ENCODE measurements at places on chromosomes 7 and 10. TPM values are rescaled to one million over a fixed set of nuclear protein-coding genes. Genes with fewer than 3 reads are reported as not detected.

The CALML3 gene
- not detected for total RNA-seq

The LIPJ gene
- total RNA-seq, result not detected

The TMEM196 gene
- total RNA-seq, result not detected

The FEZF1 gene
- not detected for total RNA-seq

The H2BK1 gene
- not detected for total RNA-seq

- no peak overlapping the region for H3K27ac ChIP-seq
- no peak overlapping the region for H3K4me3 ChIP-seq
- no peaks in the 10 kb centered on the region for H3K27me3 ChIP-seq
- peaks cover 5% of the 10 kb centered on the region for H3K4me1 ChIP-seq
These were observed 21.2 kb downstream of the BMPER start for GRCh38 chr7:33926535-33926934.

GRCh38 chr10:116476461-116476860 lies 48.8 kb downstream of the PNLIPRP3 start:
- peaks cover 5% of the 10 kb centered on the region for H3K27me3 ChIP-seq
- no peaks in the 10 kb centered on the region for H3K36me3 ChIP-seq
- H3K4me3 ChIP-seq, result no peak overlapping the region
- H3K27ac ChIP-seq, result no peak overlapping the region
- no peaks in the 10 kb centered on the region for H3K4me1 ChIP-seq

DNA sequence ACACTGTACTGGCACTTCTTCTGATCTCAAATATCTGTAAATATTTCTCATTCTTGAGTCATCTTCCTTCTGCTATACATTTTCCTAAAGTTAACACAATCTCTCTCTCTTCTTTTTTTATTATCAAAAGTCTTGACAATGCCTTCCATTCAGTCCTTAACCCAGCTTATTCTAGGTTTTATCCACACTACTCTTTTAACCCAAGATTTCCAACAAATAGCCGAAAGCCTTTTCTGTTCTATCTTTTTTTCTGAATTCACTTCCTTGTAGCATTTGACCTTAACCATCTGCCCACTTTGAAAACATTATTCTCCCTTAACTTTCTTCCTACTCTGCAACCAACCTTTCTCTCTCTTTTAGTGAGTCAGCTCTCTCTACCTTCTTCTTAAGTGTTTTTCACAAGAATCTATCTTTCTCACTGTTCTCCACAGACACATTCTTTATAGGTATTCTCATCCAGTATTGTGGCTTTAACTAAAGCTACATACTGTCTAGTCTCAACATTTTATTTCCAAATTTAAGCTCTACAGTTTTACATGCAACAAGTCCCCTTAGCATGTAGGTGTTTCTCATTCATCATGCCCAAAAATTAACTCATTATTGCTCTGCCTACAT lies 915.6 kb downstream of the KCNMA1 start:
- H3K4me3 ChIP-seq, result no peak overlapping the region
- H3K27me3 ChIP-seq, result no peaks in the 10 kb centered on the region
- no peaks in the 10 kb centered on the region for H3K36me3 ChIP-seq
- no peak overlapping the region for H3K27ac ChIP-seq
- H3K4me1 ChIP-seq, result no peaks in the 10 kb centered on the region
- no peak for DNase-seq

DNA sequence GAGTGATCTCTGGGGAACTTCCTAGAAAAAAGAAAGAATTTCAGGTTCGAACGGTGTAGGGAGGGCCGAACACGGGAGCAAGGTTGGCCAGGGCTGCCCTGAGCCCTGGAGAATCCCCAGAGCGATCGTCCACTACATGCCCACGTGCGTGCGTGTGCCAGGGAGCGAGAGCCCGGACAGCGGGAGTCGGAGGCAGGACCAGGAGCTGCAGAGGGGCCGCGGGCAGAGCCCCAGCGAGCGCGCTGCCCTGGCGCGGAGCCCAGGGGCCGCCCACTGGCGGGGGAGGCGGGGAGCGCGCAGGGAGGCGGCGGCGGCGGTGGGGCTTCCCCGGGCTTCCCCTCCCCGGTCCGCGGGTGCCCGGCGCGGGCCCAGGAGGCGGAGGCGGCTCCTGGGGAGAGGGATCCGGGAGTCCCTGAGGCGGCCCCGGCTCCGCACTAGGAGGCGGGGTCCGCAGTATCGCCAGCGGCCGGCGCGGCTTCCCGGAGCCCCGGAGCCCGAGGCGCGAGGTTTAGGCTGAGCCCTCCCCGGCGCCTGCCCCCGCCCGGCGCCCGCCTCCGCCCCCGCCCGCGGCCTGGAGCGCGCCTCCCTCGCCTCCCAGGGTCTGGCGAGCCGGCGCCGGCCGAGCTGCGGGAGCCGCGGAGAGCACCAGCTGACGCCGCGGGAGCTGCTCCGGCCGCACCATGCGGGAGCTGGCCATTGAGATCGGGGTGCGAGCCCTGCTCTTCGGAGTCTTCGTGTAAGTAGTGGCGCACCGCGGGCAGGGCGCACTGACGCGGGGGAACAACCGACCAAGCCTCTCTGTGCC lies at the start of gene PLPP4:
TSS of gene PLPP4 (plus strand) at position 602 of the 805 bp plus-strand sequence. CDS start at position 681, 79 bp downstream.
- H3K27ac ChIP-seq, result no peak within 1 kb of the TSS
- no peaks in the 10 kb centered on the region for H3K4me1 ChIP-seq
- no peaks in the 10 kb centered on the region for H3K36me3 ChIP-seq

- no peak overlapping the region for H3K4me3 ChIP-seq
- no peaks in the 10 kb centered on the region for H3K27me3 ChIP-seq
- no peaks in the 10 kb centered on the region for H3K36me3 ChIP-seq
These were observed 48.6 kb downstream of the ARHGAP21 start for GRCh38 chr10:24674892-24675632.

DNA sequence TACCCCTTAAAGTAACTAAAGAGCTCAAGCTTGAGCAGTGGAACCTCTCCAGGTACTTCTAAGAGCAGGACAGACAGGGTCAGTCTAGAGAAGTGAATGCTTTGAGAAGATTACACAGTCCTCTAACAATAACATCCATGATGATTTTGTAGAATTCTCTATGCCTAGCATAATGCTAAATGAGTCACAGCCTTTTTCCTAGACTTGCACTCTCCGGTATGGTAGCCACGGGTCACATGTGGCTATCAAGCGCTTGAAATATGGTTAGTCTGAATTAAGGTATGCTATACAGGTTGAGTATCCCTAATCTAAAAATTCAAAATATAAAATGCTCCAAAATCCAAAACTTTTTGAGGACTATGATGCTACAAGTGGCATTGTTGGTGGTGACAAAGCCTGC lies 166.6 kb upstream of the MKLN1 start:
- H3K27ac ChIP-seq, result no peak overlapping the region
- H3K27me3 ChIP-seq, result no peaks in the 10 kb centered on the region
- no peaks in the 10 kb centered on the region for H3K36me3 ChIP-seq
- DNase-seq, result no peak

DNA sequence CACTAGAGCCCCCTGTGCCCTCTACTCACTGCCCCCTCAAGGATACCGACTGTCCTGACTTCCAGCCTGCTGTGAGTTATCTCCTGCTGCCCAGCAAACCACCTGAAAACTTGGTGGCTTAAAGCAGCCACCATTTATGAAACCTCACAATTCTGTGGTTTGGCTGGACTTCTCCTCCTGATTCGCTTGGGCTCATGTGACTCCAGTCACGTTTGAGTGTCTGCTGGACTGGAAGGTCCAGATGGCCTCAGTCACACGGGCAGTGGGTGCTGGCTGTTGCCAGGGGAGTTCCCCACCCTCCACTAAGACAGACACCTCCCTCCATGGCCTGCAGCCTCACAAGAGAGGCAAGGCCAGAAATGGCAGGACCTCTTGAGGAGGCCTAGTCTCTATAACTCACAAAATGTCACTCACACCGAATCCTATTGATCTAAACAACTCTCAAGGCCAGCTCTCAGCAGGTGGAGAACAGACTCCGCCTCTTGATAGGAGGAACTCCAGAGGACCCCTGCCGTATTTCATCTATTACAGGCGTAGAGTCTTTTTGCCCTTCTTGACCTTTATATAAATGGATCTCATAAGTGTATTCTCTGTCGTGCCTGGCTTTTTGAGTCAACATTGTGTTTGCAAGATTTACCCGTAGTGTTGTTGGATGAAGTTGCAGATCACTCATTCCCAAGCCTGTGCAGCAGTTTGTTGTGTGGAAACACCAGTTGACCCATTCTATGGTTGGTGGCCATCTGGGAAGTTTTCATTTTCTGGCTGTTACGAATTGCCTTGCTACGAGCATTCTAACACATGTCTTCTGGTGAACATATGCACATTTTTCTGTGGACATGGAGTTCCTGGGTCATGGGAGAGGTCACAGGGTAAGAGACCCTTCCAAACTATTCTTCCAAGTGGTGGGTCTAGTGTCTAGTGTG lies 48.3 kb downstream of the ZMIZ1 start:
- peaks cover 33% of the 10 kb centered on the region for H3K4me1 ChIP-seq
- no peak overlapping the region for H3K27ac ChIP-seq
- H3K36me3 ChIP-seq, result no peaks in the 10 kb centered on the region
- H3K4me3 ChIP-seq, result no peak overlapping the region

- H3K27me3 ChIP-seq, result no peaks in the 10 kb centered on the region
- H3K27ac ChIP-seq, result no peak overlapping the region
- no peak overlapping the region for H3K4me3 ChIP-seq
- H3K4me1 ChIP-seq, result peaks cover 11% of the 10 kb centered on the region
- no peaks in the 10 kb centered on the region for H3K36me3 ChIP-seq
- no peak for DNase-seq
These were observed 3.5 kb downstream of the GRIFIN start for GRCh38 chr7:2472739-2473138.

Measured in SJCRH30 (cell line).